Right kidney (tissue), 9 donors: ENCODE measurements at places on chromosomes 2 and 18.
A peak's percentile ranks its signal among the peaks of the same experiment; 100 is the strongest.

DNA sequence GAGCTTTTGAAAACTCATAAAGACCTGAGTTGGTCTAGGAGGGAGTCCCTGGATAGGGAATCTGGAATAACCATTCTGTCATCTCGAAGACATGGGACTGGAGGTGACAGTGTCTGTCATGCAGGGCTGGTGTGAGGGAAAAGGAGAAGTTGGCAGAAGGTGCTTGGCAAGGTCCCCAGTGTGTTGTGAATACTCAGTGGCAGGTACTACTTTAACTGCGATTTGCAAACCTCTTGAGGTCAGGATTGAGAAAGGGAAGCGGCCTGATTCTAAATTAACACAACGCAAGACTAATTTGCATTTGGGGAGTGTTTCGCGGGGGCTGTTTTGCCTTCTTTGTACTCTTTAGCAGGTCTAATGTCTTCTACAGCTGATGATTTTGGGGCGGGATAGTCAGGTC lies 77.0 kb upstream of the TMEM200C start:
- no peak for DNase-seq

DNA sequence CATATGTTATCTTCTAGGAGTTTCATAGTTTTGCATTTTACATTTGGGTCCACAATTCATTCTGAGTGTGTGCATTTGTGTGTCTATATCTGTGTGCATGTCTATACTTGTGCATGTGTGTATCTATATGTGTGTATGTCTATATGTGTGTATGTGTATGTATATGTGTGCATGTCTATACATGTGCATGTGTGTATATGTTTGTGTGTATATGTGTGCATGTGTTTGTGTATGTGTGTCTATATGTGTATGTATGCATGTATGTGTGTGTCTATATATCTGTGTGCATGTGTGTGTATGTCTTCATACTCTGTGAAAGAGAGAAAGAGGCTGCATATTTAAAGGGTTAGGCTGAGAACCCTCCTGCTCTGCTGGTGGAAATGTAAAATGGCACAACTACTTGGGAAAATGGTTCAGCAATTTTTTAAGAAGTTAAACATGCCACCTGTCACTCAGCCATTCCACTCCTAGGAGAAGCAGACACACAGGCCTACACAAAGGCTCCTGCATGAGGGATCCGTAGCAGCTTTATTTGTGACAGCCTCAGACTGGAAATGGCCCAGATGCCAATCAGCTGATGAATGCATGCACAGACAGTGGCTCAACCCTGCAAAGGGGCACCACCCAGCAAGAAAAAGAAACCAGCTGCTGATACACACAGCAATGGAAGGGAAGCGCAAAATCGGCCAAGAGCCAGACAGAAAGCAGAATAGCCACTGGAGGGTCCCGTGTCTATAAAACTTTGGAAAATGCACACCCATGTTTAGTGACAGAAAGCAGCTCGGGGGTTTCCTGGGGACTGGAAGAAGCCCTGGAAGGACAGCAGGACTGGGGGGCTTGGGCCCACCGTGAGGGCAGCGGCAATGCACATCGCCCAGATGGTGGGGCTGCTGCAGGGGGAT lies 146.8 kb downstream of the SEPTIN10 start:
- DNase-seq: no peak

- no peak for DNase-seq
These were observed 65.9 kb upstream of the TNP1 start for GRCh38 chr2:216925636-216926366.

DNA sequence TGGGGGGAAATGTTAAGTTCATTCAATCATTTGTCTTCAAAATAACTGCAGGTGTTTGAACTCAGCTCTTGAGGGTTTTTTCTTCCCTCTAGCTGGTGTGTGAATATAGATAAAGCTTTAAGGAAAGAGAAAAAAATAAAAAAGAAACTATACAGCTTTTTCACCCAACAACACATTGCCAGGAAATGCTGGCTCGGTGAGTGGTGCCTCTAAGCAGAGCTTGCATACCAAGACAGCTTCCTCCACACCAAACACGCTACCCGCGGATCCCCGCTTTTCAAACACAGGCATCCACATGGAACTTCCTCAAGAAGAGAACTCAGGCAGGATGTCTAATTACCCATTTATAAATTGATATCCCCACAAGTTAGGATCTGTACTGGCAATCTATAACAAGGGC lies 69.8 kb upstream of the TANK start:
- no peak for DNase-seq

DNA sequence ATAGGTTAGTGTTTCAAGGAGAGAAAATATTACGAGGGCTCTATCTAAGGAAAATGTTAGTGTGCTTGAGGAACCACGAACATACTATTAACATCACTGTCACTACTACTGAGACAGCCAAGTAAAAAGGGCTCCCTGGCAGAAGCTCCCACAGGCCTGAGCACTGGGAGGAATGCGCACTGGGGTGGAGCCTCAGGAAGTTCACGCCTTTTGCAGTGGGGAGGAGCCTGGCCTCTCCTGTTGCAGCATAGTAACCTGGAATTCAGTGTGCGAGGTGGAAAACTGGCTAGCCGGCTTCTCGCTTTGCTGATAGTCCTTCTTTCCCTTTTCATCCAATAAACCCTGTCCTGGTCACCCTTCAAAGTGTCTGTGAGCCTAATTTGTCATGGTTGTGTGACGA lies 250.3 kb downstream of the ERBB4 start:
- no peak for DNase-seq

DNA sequence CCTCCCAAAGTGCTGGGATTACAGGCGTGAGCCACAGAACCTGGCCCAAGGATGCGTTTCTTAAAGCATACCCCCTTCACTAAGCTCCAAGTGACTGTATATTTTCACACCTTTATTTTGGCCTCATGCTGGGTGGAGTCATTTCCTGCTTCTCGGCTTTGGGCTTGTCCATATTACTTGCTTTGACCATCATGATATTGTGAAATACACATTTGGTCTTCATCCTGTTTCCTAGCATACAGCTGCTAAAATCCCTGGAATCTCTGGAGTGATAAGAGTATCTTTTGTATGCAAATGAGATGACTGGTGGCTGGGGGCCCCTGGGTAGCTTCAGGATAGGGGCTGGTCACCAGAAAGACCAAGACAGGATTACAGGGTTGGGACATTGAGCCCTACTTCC lies 17.6 kb upstream of the COLEC12 start:
- DNase-seq: no peak

DNA sequence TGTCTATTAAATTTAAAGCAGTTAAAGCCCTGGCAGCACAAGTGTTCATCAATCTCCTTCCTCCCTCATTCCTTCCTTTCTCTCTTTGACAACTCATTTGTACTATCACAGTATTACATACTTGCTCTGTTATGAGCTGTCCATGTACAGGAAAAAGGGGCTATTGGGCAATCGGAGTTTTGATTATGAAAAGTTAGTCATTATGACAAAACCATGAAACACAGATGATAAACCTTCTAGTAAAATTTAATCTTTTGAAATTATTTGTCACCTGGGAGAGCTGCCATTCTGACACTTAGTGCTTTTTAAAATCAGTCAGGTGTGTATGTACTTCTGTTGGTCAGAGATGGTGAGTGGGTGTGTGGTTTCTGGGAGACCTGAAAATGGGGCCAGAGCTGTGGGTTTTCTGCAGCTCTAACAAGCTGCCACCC lies 39.4 kb downstream of the MAP4K4 start:
- DNase-seq: no peak

GRCh38 chr2:22282220-22282619 lies 1102.8 kb upstream of the KLHL29 start:
- DNase-seq: no peak

DNA sequence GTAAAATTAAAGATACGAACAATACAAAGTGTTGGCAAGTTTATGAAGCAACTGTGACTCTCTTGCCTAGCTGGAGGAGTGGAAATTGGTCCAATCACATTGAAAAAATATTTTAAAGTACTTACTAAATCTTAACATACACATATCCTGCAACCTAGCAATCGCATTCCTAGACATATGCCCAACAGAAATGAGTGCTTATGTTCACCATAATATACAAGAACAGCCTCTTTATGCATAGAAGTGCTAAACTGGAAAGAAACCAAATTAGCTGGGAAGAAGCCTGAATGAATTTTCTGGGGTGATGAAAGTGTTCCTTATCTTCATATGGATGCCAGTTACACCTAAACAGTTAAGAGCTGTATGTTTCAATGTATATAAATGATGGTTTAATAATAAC lies 98.9 kb downstream of the HNMT start:
- DNase-seq: no peak

GRCh38 chr2:147689220-147689909 lies 155.5 kb upstream of the ACVR2A start:
- DNase-seq: no peak

DNA sequence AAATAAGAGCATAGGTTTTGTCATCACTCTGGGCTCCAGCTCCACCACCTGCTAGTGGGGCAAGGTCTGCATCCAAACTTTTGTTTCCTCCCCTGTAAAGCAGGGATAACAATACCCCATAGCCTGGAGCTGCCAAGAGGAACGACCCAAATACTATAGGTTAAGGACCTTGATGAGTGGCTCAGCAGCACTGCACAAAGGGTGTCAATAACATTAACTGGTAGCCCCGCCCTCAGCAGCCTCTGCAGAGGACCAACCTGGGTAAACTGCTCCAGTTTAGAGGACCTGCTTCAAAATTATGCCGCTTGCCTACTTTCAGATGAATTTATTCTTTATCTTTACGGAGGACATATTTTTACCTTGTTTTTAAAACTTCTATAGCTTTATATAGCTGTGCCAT lies 65.8 kb upstream of the RIOK3 start:
- no peak for DNase-seq

- no peak for DNase-seq
These were observed 151.1 kb upstream of the NT5C1B start for GRCh38 chr2:18740474-18740881.

- no peak for DNase-seq
These were observed 10.6 kb downstream of the RND3 start for GRCh38 chr2:150476809-150477302.

- DNase-seq: no peak
These were observed 414.9 kb upstream of the FSHR start for GRCh38 chr2:49569176-49569575.

DNA sequence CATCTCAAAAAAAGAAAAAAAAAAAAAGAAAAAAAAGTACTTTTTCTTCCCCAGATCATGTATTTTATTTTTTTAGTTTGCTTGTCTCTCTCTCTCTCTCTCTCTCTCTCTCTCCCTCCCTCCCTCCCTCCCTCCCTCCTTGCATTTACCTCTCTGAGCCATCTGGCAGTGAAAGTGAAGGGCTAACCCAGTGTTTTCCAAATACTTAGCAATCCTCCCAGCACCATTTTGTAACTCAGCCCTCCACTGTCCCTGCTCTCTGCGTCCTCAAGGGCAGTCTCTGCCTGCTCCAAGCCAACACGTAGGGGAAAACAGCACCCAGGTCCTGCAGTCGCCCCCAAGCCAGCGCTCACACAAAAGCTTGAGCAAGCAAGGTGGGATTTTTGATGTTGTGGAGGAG lies 19.6 kb upstream of the TEX44 start:
- no peak for DNase-seq

GRCh38 chr2:5409898-5410381 lies 282.2 kb upstream of the SOX11 start:
- peak; percentile 23 for DNase-seq

DNA sequence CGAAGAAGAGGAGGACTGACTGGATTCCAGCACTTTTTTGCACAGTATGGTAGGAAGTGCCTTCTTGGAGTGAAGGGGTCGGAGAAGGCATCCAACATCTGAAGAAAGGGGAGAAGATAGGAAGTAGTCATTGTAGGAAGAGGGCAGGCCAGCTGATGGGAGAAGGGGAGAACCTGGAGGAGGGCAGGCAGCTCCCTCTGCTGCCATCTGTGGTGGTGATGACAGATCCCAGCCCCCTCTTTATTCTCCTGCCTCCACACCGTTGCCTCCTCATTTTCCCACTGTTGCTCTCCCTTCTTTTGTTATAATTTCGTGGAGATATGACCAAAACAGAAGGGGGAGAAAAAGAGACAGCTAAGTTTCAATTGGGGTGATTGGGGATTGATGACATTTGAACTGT lies 2.9 kb upstream of the SCYGR2 start:
- no peak for DNase-seq

GRCh38 chr2:66721776-66722175 lies 286.9 kb downstream of the MEIS1 start:
- DNase-seq: no peak

- no peak for DNase-seq
These were observed 49.0 kb upstream of the MC4R start for GRCh38 chr18:60421356-60422118.

DNA sequence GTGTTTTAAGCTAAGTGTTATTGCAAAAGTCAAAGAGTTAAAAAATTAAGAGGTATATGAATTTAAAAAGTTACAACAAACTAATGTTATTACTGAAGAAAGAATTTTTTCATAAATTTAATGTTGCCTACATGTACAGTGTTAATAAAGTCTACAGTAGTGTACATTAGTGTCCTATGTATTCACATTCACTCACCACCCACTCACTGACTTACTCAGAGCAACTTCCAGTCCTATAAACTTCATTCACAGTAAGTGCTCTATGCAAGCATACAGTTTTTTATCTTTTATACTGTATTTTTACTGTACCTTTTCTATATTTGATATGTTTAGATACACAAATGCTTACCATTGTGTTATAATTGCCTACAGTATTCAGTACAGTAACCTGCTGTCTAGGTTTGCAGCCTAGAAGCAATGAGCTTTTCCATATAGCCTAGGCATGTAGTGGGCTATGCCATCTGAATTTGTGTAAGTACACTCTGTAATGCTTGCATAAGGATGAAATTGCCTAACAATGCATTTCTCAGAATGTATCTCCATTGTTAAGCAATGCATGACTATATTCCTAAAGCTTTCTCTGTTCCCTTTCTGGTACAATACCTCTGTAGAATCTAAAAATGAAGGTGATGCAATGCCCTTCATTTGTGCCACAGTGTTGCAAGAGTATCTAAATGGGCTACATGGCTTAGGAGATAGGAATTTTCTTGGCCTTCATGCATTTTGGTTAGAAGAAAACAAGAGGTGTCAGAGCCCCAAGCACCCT lies 370.8 kb upstream of the NT5C1B start:
- no peak for DNase-seq

GRCh38 chr2:27537287-27537686 lies 40.6 kb downstream of the GCKR start:
- DNase-seq: no peak
